ENCODE measurements at places on chromosomes 6 and 20. TPM values are rescaled to one million over a fixed set of nuclear protein-coding genes. Genes with fewer than 3 reads are reported as not detected.

MYO6 gene
- total RNA-seq = 4.6 TPM

GTSF1L gene
- not detected for total RNA-seq

PLA2G7 gene
- not detected for total RNA-seq

SPEF1 gene
- not detected for total RNA-seq

GSTA2 gene
- total RNA-seq = not detected

BPIFB4 gene
- total RNA-seq = not detected

EPB41L1 gene
- total RNA-seq = 0.20 TPM

NFATC2 gene
- 53.3 TPM for total RNA-seq

LST1 gene
- 74.5 TPM for total RNA-seq

NAA20 gene
- 53.7 TPM for total RNA-seq

IMPG1 gene
- not detected for total RNA-seq

GPR6 gene
- total RNA-seq = not detected

TTK gene
- total RNA-seq = 35.9 TPM

MRPL18 gene
- total RNA-seq = 63.6 TPM

E2F3 gene
- total RNA-seq = 30.1 TPM

TMEM30A gene
- 60.1 TPM for total RNA-seq

ZNF391 gene
- total RNA-seq = 1.6 TPM

Data from activated CD4-positive, alpha-beta memory T cell treated with anti-CD3 and anti-CD28 coated beads, Interleukin-2, amount 10 ng/mL, durations not matched to agents 7 days and 5 days (primary cell).